ENCODE measurements at places on chromosomes 13 and 19.

DNA sequence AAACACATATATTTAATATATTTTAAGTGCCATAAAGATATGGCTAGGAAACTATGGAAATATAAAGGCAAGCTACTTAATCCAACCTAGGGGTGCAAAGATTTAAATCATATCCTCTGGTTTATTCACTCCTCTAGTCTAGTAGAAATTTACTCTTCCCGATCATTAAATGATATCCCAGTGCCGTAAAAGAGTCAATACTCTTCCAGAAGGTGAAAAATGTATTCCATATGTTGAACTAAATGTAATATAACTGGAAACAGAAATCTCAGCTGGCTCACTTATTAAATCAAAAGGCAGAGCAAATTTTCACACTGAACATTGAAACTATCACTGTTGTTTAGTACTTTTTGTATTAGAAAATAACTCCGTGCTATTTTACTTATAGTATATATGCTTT is 11.1 kb downstream of the MAB21L1 start:
- DNase-seq, result no peak

- DNase-seq, result no peak
These were observed 3.5 kb downstream of the CYP4F3 start for GRCh38 chr19:15644066-15644741.

DNA sequence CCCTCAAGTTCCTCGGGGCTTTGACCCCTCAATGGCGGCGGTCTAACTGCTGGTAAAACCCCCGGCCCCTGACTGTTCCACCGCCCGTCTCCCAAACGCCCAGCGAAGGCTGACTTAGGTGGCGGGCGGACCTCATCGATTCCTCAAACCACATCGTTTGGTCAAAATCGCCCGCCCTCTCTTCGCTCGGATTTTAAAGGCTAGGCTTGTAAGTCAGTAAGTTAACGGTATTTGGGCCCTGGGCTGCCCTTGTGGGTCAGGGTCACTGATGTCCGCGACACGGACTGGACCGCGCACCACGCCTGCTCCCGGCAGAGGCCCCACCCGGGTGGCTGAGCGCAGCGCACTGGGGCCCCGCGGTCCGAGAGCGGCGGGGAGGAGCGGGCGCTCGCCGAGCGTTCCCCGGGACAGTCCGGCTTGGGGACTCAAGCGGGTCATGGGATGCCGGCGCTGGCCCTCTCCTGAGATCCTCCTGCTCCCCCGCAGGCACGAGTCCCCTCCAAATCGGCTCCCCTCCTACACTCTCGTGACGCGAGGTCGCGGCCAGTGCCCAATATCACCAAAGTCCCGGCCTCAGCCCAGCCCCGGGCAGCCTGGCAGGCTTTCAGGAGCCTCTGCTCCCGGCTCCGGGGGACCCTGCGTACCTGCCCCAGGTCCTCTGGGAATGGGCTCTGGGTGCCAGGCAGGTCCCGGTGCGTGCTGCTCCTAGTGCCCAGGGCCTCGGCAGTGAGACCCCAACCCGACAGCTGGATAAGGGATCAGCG is 1.0 kb downstream of the FLT1 start:
- DNase-seq, result no peak

DNA sequence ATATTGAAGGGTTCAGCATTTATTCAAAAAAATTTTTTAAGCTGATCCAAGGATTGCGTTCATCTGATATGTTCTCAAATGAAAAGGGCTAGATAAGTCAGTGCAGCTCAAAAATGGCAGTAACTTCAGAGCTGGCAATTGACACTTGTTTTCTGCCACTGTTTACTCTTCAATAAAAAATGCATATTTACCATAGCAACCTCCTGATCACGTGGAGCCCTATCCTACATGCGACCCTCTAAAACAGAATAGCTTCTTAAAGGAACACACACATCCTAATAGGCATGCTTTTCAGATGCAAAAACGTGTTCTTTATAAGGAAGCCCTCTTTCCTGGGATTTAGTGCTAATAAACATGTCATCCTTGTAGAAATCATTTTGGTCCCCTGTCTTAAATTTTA is 150.2 kb downstream of the ZNF536 start:
- no peak for DNase-seq

DNA sequence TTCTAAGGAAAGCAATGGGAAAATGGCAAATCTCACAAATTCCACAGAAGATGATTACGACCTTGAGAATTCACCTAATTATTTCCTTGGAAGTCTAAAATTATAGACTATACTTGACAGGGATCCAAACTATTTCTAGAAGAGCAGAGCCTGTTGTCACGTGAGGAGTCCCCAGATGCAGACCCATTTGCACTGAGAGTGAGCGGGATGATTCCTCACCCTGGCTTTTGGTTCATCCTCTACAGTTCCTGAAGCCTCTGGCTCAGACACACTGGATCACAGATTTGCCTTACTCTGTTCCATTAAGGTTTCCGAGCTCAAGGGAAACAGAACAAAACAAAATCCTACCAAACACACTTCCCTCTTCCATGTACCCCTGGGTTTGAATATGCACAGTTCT is 23.0 kb upstream of the CYSLTR2 start:
- DNase-seq, result no peak

GRCh38 chr19:16201011-16201391 is 3.3 kb downstream of the AP1M1 start:
- DNase-seq, result no peak

- DNase-seq, result no peak
These were observed 342 bp downstream of the ASF1B start for GRCh38 chr19:14135985-14136508.

DNA sequence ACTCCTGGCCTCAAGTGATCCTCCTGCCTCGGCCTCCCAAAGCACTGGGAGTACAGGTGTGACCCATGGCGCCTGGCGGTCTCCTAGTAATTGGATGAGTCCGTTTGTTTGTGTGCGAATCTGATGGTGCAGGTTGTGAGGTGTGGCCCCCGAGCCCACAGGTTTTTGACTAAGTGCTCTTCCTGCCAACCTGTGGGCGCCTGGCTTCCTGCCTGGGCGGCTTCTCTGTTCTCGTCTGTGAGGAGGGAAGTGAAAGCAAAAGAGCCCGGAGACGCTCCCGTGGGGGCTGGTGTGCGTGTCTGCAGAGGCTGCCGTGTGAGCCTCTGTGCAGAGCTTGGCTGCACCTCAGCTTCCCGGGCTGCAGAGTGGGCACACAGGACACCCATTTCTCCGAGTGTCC is 10.0 kb downstream of the ARHGAP45 start:
- DNase-seq, result no peak

DNA sequence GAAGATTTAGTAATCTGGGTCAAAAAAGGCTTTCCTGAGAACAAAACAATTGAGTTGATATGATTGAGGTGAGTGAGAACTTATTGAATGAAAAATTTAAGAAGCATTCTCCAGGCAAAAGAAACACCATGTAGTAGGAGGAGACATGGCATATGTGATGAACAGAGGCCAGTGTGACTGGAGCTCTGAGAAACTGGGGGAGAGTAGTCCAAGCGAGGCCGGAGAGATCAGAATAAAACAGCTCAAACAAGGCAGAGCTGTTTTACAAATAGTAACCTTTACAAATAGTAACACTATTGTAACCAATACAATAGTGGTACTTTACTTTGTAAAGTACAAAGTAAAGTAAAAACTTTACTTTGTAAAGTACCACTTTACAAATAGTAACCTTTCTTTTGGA is 1159.1 kb downstream of the PCDH9 start:
- DNase-seq, result no peak

DNA sequence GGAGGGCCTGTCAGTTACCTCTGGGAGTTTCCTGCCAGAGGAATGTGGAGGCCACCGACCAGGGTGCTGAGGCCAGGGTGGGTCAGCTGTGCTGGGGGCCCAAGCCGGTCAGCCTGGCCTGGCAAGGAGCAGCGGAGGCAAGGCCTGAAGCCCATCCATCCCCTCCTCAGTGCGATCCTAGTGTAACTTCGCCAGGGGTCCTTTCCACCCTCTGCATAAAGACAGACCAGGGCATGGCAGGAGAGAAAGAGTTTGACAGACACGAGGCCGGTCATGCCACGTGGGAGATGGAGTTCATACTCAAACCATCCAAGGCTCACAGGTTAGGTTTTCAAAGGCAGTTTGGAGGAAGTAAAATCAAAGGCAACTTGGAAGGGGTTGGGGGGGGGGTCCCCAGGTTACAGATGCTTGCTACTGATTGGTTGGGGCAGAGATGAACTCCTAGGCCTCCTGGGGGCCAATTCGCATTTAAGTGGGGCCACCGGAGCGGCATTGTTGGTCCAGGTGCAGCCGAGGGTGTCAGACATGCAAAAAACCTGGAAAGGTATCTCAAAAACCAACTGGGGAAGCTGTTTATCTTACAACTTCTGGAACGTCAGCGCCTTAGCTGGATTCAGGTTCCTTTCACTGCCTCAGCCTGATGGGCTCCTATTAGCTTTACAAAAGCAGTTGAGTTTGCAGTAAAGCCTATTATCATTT is 36.8 kb upstream of the DPRX start:
- DNase-seq, result no peak

- no peak for DNase-seq
These were observed at the start of gene FLT3LG for GRCh38 chr19:49473868-49474541. Gene FLT3LG (plus strand): TSS chr19:49474215. CDS start chr19:49474640, 425 bp downstream.

GRCh38 chr19:16370641-16371391 is 46.2 kb downstream of the KLF2 start:
- DNase-seq, result no peak

GRCh38 chr13:67725999-67726398 is 495.9 kb upstream of the PCDH9 start:
- DNase-seq, result no peak

GRCh38 chr13:41546372-41547190 is 89.2 kb downstream of the RGCC start:
- no peak for DNase-seq

- no peak for DNase-seq
These were observed 14.2 kb downstream of the HPN start for GRCh38 chr19:35055715-35056179.

- no peak for DNase-seq
These were observed 195.5 kb downstream of the SLITRK6 start for GRCh38 chr13:85603735-85604134.

DNA sequence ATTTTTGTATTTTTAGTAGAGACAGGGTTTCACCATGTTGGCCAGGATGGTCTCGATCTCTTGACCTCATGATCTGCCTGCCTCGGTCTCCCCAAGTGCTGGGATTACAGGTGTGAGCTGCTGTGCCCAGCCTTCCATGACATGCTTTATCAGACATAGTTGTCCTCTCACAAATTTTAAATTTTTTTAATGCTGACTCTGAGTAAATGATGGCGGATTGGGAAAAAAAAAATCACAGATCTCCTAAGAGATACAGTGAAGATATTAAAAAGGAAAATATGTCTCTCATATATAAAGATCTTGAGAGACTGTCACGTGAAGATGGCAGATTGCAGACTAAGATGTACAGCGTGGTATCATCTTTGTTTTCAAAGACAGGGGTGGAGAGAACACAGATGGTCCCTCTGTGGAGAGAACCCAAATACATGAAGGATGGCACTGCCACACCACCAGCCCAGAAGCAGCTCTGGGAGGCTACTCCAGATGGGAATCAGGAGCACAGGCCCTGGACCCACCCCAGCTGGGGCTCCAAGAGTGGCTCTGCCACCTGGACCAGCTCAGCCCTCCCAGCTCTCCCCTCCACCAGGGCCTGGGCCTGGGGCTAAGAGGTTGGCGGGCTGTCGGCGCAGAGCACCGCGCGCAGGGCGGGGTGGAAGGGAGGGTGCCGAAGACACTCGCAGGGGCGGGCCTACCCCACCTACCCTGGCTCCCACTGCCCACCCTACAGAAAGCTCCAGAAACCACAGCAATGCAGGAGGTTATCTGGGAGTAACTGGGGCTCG is 20.0 kb upstream of the CCNP start:
- DNase-seq, result no peak

- no peak for DNase-seq
These were observed 13.9 kb downstream of the TBC1D4 start for GRCh38 chr13:75468098-75468497.

- no peak for DNase-seq
These were observed 12.5 kb upstream of the ACTN4 start for GRCh38 chr19:38634757-38635482.

GRCh38 chr13:76758257-76758656 is 127.9 kb downstream of the KCTD12 start:
- DNase-seq, result no peak

DNA sequence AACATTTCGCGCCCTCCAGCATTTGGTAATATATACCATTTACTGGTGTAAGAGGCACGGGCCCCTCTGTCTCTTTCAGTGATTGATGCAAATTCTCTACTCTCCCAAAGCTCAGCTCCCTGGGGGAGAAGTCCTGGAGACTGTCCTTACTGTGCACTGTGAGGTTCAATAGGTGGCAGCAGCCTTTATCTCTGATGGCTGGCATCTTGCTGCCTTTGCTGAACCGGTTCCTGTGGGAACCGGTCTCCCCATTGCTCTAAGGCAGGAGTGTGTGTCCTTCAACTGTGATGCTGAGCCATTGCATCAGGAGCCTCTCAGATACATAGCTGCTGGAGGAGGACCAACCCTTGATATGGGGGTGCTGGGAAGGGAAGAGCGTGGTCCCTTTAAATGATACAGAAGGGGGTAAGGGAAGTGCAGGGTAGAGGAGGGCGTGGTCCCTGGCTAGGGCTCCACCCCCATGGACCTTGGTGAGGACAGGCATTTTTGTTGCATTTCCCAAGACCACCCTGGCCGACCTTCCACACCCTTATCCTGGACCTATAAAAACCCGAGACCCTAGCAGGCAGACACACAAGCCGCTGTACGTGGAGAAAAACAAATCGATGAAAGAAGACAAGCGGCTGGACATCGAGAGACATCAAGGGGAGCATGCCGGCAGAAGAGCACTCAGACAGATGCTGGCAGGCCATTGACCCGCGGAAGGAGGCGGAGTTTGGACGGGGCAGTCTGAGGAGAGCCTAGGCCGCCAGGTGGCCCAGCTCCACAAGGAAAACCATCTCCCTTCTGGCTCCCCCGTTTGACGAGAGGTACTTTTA is 41.1 kb upstream of the GTF3A start:
- DNase-seq, result no peak

DNA sequence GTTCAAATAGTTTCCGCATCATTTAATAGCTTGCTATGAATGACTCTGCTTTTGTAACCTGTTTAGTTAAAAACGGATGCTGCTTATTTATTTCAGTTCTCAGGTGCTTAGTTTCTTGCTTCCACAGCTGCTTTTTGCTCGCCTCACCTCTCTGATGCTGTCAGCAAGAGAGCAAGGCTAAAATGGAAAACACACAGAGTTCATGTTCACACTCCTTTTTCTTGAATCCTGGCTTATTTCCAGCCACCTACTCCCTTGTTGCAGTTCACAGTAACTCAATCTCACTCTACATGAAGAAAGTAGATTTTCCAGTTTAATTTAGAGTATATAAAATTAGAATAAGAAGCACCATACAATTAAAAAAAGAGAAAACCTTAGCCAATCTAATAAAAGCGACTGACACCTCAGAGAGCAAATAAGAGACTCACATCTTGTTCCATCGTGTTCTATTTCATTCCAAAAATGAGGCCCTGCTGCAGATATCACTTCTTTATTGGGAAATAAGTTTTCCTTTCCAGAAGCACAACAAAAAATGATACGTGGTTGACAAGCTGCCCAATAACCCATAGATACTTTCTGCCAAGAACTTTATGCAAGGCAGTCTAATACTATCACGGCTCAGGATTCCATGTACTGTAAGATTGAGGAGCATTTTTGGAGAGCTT is 326.1 kb upstream of the SLITRK1 start:
- no peak for DNase-seq

GRCh38 chr19:7674010-7675005 is 2.6 kb upstream of the MCEMP1 start:
- DNase-seq, result no peak

Measured in vagina (tissue), 2 donors.